Body of pancreas (tissue), 4 donors: ENCODE measurements at places on chromosomes 4 and X.

DNA sequence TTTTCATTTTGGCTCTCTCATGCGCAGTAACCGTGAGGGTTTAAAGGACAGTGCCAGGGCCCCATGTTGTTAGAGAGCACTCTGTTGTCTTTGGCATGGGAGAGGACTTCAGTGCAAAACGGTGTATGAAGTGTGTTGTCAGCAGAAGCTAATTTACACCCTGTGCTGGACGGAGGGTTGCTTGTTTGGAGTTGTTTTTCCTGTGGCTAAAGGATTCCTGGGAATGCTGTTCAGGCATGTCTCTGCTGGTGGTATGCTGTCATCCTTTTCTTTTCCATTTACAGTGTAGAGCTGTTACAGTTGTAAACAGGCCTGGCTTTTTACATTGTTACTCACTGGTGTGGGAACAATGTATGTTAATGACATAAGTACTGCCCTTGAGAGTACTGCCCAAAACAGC, 206.3 kb downstream of the CBR4 start:
- no peak for DNase-seq

GRCh38 chrX:769796-770195, 139.2 kb downstream of the SHOX start:
- DNase-seq, result no peak

DNA sequence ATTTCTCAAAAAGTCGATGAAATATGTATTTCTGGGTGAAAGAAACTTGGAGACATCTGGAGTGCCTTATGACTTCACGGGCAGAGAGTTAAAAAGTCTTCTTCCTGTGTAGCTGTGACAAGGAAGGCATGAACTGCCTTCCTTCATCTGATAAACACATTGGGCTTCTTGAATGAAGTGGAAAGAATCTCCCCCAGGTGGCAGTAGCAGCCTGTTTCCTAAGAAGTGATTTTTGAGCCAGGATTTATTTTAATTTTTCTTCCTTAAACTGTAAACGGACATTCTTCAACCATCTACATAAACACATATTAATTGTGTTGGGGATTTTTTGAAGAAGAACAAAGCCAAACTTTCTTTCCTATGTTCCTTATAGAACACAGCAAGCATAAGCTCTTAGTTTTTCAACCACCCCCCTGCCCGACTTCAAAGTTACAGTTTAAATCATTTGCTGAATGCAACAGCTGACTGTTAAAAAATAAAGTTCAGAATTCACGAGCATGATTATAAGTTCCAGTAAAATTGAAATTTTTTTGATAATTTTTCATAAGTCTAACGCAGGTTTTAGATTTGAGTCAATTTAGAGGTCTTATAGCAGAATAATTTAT, 980 bp upstream of the GIMD1 start:
- peak; percentile 15 for DNase-seq

DNA sequence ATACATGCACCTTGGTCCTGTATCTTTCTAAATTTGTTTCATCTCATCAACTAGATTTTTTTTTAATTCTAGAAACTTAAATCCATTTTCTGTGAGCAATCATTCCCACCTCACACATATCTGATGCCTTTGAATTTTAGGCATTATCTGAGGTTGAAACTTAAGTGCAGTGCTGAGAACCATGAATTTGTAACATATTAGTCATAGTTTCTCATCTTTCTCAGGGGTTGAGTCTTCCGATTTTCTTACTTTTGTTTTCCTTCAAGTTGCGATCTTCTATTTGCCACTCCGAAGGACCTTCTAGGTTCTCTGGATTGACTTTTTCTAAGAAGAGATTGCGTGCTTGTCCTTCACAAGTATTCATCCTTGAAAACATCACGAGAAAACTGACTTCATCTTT, 3.7 kb upstream of the NR0B1 start:
- no peak for DNase-seq

DNA sequence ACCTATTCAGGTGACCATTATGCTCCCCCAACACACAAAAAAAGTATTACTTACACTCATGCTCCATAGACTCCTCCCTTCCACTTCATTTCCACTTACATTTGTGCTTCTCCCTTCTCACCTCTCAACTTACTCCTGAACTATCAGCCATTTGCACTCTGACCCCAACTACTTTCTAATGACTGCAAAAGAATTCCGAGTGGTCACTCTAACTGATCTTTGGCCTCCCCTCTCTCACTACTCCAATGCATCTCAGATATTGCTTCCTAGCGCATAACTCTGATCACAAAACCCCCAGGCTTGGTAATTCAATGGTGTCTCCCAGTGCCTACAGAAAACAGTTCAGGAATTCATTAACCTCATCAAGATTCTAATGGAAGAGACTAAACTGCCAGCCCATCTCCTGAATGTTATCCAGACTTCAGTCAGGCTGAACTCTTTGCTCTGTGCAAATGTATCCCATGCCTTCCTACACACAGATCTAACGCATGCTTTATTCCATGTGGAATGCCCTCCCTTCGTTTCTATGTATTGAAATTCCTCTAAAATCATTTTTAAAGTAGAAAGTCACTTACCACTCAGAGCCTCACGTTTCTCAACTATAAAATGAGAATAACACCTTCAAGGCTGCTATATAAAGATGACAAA, 61.1 kb downstream of the FRYL start:
- DNase-seq, result no peak

DNA sequence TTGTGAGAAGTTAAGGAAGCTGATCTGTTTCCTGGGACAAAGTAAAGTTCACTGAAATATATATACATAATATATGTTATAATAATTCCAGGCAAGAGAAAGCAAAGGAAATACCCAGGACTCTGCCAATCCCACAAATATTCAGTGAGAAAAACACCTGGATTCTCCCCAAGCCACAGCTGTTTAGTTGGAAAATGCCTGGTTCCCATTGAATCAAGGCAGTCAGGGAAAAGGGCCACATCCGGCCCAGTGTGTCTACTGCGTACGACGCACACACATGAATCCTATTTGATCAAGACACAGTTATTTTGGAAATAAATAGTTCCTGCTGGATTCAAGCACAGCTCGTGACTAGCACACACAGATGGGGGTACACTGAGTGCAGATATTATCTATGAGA, 6.3 kb upstream of the DCHS2 start:
- no peak for DNase-seq

DNA sequence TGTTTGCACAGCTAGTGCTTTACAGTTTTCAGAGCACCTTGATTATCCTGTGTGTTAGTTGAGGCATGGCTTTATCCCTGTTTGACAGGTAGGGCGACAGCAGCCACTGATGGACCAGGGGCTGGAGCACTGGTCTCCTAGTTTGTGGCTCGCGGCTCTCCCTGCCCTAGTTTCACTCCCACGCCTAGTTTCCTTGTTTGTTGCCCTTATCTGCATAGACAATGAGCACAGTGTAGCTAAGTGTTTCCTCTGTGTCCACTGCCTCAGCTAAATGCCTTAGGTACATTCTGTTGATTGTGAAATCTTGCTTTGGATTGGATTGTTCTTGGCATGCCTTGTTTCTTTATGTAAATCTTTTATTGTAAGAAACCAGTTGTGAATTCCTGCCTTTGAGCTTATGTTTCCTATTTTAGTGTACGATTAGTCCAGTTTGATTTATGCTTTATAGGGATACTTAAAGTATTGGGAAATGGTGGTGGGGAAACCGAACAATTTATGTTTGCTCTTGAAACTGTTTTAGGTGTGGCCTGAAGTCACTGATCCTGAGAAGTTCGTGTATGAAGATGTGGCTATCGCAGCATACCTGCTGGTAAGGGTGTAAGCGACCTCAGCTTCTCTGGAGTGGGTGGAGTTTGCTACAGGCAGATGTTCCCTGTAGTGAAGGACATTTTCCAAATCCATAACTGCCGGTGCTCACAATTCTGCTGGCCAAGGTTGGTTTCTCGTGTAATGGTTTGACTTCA, 11.0 kb downstream of the TRMT44 start:
- DNase-seq, result no peak

DNA sequence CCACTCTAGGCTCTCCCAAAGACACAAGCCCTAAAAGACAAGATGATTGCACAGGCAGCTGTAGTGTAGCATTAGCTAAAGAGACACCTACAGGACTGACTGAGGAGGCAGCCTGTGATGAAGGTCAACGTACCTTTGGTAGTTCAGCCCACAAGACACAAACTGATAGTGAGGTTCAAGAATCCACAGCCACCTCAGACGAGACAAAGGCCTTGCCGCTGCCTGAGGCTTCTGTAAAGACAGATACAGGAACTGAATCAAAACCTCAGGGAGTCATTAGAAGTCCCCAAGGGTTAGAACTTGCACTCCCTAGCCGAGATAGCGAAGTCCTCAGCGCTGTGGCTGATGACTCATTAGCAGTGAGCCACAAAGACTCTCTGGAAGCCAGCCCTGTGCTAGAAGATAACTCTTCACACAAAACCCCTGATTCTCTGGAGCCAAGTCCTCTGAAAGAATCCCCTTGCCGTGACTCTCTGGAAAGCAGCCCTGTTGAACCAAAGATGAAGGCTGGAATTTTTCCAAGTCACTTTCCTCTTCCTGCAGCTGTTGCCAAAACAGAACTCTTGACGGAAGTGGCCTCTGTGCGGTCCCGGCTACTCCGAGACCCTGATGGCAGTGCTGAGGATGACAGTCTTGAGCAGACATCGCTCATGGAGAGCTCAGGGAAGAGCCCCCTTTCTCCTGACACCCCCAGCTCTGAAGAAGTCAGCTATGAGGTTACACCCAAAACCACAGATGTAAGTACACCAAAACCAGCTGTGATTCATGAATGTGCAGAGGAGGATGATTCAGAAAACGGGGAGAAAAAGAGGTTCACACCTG, 306.3 kb downstream of the ANK2 start:
- no peak for DNase-seq

DNA sequence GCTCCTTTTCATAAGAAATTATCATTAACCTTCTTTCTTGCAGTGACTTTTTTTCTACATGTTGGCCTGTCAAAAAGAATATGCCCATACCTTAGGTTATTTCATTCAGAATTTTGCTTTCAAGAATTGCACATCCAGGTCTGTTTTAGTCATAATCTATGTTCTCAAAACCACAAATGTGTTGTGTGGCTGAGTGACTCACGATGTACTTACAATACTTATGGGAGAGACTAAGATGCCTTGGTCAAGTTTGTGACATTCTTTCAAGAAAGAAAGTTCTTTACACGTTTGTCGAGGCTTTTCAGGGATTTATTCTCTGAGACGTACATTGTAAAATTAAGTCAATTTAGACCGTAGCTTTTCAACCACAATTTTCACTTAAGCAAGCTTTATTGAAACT, 396.7 kb downstream of the FSTL5 start:
- DNase-seq, result no peak

DNA sequence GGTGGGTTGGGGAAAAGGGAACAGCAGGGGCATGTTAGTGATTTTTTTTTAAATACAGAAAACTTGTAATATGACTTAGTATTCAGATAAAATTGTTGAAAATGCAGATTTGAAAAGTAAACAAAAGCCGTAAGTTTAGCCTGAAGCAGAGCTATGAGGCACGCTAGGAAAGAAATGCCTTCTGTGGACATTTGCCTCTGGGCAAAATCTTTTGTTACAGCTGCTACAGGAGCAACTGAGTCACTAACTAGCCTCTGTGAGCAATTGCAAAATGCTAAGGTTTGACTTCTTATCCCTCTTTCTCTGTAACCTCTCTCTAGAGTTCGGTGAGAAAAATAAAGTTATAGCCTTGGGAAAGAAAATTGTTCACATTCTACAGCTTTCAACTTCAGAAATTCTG, 350.0 kb downstream of the SLC7A11 start:
- no peak for DNase-seq

DNA sequence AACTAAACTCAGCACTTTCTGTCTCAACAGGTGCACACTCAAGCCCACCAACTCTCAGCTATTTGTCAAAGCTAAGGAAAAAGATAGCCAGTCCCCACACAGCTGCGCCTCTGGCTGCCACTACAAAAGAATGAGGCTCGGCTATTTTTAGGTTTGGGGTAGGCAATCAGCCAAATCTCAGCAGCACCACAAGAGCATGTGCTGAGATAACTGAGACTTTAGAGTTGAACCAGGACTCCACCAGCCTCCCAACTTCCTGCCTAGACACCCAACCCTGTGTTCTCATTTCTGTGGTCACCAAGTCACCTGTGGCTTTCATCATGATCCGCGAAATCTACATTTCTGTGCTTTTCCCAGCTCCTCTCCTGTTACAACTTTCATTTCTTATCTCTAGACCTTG, 28.0 kb downstream of the DMD start:
- DNase-seq, result peak; percentile 46

- DNase-seq, result no peak
These were observed 42.7 kb upstream of the ZCCHC12 start for GRCh38 chrX:118780911-118781310.

DNA sequence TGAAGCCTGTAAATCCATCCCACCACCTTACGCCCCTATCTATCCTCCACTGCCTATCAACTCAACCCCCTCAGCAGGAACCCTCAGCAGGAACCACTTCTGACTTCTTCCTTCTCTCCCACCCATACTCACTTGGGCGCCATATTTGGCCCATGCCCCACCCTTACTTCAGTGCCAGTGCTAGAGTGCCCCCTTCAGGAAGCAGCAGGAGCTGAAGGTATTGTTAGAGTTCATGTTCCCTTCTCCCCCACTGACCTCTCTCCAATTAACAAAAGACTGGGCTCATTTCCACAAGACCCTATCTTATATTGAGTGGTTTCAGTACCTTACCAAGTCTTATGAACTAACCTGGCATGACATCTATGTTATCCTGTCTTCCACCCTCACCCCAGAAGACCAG, 363.1 kb upstream of the SLIT2 start:
- no peak for DNase-seq
